ENCODE measurements at places on chromosomes 11 and 22.

- peak; percentile 23 for DNase-seq
These were observed 29.9 kb downstream of the FGF4 start for GRCh38 chr11:69745201-69745600.

DNA sequence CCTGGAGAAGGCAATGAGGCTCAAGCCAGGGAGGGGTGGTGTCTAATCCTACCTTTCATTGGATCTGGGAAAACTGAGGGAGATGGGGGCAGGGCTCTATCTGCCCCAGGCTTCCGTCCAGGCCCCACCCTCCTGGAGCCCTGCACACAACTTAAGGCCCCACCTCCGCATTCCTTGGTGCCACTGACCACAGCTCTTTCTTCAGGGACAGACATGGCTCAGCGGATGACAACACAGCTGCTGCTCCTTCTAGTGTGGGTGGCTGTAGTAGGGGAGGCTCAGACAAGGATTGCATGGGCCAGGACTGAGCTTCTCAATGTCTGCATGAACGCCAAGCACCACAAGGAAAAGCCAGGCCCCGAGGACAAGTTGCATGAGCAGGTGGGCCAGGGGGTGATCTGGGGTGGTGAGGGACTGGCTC is at the start of gene FOLR1:
TSS of gene FOLR1 (plus strand) at position 180 of the 421 bp plus-strand sequence. CDS start at position 214, 34 bp downstream.
- DNase-seq: peak; percentile 45

DNA sequence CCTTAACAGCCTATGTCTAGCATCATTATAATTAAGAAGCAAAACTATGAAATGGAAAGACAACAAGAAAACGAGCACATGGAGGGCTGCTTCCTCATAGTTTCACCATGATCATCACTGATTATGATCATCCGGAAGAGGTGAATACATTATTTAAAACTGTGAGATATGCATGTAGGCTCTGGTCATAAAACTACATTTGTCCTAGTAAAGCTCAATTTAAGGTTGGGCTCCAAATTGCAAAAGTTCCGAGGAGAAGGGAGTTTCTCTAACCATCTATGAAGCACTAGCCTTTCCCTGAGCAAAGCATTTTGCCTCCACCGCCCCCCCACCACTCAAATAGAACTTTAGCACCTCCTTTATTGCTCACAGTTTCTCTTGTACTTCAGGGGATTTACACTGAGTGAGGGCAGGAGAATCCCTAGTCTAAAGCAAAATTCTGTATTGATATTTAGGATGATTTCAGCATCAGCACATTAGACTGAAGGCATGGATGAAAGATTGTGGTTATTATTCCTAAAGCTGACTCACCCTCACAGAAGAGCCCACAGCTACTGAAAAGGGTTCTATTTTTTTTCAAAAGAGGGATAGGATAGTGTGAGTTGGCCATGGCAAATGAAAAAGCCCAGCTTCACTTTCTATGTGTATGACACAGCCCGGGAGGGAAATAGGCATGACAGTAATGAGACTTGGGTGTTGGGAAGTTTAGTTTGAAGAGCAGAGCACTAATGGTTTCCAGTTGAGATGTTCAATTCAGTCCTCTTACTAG is 203.4 kb downstream of the CADM1 start:
- DNase-seq: peak; percentile 50

- no peak for DNase-seq
These were observed 67.2 kb downstream of the ZC3H12C start for GRCh38 chr11:110160437-110160836.

- DNase-seq: no peak
These were observed 248.9 kb upstream of the NARS2 start for GRCh38 chr11:78823588-78823987.

GRCh38 chr11:61332797-61333549 is at the start of the genes DDB1 and TKFC:
Gene DDB1 (minus strand): TSS chr11:61333105. CDS start chr11:61332968, 137 bp downstream.
Gene TKFC (plus strand): TSS chr11:61333228. CDS start chr11:61334729, 1,501 bp downstream.
- DNase-seq: peak; percentile 93

- no peak for DNase-seq
These were observed 3.2 kb downstream of the CHRM1 start for GRCh38 chr11:62917906-62918502.

DNA sequence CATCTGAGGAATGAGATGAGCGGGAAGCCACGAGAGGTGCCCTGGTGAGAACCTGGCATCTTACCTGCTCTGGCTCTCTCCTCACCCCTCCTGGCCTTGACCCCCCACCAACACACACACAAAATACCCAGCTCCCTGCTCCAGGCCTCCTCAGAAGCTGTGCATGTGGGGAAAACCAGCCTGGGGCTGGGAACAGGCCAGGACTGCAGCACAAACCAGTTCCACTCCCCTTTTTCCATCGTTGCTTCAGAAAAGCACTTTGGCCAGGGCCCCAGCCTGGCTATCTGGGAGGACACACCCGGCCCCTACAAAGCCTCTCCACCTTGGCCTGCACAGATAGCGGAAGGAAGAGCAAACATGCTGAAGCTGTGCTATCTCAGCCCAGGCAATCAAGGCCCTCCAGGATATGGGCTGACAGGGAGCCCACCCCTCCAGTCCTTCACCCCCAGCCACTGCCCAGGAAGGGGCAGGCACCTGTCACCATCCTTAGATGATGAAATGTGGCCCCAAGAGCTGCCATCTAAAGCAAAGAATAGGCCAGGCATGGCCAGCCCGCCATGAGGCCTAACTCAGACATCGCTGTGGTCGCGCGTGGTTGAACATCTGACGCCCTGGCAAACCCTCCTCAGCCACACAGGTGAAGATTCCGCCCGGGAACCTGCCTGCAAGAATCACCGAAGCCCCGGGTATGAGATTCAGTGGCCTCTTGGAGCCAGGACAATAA is 35.4 kb downstream of the PISD start:
- no peak for DNase-seq

GRCh38 chr11:62444835-62445234 is 26.0 kb downstream of the SCGB1A1 start:
- no peak for DNase-seq

DNA sequence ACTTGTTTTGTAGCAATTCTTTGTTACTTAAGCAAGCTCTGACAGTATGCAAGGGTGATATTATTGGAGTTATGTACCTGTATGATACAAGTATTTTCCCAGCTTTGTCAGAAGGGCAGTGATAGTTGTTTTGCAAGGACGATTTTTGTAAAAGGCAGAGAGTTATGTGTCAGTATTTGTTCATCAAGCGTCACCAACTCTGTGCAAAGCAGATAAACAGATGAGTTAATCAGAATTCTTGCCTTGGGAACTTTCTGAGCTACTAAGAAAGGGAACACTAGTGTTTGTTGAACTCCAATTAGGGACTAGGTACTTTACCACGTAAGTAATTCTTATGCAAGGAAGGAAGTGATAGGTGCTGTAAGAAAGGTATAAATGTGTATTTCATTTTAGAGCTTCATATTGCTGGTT is 1.4 kb downstream of the USP47 start:
- peak; percentile 80 for DNase-seq

GRCh38 chr22:26949193-26949592 is 291.8 kb downstream of the MIAT start:
- peak; percentile 42 for DNase-seq

DNA sequence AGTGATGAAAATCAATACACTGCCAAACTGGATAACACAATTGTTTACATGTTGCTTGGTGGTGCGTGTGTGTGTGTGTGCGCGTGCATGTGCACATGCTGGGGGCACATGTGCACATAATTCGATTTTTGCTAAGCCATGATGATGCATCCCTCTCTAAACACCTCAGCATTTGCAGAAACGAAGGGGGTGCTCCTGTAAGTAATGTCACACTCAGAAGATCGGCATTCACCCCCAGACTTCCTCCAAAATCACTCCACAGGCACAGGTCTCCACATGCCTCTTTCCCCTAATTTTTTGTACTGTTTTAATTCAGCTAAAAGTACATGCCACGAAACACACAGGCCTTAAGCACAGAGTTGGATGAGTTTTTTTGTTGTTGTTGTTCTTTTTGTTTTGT is 341.5 kb downstream of the SHANK2 start:
- no peak for DNase-seq

DNA sequence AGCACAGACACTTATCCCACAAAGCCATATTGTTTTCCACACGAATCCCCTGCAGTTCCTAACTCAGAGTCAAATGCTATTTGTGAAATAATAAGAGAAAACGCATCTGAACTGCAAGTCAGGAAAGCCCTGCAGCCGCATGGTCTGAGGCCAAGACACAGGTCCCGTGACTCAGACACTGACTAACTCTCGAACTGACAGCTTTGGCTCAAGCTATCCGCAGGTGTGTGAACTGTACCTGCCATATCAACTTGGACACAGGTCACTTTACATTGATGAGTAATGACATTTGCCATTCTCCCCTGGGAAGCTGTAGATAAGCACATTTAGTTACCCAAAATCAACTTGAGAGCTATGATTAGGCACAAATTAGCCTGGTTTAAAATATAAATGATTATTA is 34.9 kb upstream of the NFRKB start:
- DNase-seq: no peak

DNA sequence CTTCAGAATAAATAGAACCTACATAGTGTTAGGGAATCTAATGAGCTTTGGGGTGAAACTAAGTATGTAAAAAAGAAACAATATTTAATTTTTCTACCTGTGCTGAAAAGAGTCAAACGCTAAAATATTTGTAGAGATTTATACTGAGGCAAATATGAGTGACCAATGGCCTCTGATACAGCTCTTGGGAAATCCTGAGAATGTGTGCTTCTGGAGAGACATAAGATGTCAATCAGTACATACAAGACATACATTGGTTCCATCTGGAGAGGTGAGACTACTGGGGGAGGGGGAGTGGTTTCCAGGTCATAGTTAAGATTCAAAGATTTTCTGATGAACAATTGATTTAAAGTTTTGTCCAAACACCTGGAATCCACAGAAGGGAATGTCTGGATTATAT is 970 bp downstream of the ASRGL1 start:
- no peak for DNase-seq

- no peak for DNase-seq
These were observed 17.3 kb downstream of the SCARF2 start for GRCh38 chr22:20420157-20420842.

DNA sequence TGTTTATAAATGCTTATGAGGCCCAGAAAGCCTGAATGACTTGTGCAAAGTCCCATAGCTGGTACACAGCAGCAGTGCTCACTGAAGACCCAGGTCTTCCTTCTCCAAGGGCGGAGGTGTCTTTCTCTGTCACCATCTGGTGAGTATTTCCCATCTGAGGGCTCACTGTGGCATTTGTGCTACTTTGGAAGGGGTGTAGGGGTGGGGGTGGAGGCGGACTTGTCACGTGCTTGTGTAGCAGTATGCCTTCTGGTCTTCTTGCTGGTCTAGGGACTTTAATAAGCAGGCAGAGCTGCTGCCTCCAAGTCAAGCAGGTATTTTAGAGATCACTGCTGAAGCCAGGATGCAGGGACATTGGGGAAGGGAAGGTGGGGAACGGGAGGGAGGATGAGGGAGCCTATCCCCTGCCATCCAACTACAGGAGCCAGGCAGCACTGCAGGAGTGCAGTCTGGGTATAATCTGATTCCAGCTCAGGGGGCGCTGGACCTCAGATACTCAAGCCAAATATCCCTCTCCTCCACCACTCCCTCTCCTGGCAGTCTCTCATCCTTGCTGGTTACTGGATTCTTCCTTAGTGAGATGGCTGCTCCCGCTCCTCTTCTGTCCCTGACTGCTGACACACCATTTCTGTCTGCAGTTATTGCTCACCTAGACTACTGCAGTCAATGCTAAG is 3.4 kb downstream of the ABCC8 start:
- DNase-seq: peak; percentile 17

- DNase-seq: no peak
These were observed 900.7 kb downstream of the JRKL start for GRCh38 chr11:97290464-97291041.

DNA sequence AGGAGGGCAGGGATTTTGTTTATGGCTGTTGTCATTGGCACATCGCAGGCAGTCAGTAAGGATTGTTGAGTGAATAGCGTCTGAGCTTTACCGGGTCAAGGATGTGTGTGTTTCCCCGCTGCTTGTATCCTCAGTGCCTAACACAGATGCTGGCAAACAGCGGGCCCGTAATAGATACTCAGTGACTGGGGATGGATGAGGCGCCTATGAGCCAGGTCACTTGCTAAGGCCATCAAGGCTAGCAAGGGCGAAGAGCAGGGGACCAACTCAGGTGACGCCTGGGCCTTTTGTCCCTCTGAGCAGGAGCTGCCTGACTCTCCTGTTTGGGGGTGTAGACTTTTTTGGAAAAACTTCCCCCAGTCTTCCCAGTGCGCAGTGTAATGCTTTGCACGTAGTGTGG is 118.1 kb downstream of the HIPK3 start:
- no peak for DNase-seq

GRCh38 chr22:37681001-37681424 is 5.1 kb upstream of the NOL12 start:
- DNase-seq: peak; percentile 66

DNA sequence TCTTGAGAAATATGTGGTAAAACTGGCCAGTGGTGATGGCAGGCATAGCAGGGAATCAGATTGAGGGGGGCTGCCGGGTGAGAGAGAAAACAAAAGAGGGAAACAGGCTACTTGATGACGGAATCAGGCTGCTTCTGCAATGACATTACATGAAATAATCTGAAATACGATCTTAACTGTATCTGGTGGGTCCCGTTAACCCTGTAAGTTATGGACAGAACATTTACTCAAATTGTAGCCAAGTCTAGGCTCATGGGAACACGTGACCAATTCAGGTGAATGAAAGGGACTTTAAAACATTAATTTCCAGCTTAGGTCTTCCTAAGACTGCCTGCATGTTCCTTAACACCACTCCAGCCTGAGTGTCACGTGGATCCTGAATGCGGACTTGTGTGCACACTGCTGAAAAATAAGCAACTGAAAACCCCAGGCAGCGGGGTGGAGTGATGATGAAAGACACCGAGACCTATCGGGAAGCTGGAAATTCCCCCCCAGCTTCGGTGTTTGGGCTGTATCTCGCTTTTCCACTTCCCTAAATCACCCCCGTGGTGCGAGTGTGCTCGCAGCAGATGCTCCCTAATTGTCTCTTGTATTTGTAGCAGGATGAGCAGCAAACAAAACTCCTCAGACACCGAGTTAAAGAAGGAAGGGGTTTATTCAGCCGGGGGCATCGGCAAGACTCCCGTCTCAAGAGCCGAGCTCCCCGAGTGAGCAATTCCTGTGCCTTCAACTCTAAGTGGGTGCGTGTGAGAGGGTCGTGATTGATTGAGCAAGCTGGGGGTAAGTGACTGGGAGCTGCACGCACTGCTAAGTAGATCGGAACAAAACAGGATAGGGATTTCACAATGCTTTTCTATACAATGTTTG is 145.0 kb upstream of the GRK3 start:
- peak; percentile 10 for DNase-seq

- no peak for DNase-seq
These were observed 96.2 kb upstream of the SYT13 start for GRCh38 chr11:45382133-45382878.

GRCh38 chr11:130459521-130459920 is 11.1 kb downstream of the ADAMTS15 start:
- DNase-seq: no peak

GRCh38 chr11:13311570-13311969 is 34.0 kb downstream of the BMAL1 start:
- no peak for DNase-seq

Data from EH (cell line).